HTR-8/SVneo (cell line): ENCODE measurements at places on chromosomes 11 and 22.

DNA sequence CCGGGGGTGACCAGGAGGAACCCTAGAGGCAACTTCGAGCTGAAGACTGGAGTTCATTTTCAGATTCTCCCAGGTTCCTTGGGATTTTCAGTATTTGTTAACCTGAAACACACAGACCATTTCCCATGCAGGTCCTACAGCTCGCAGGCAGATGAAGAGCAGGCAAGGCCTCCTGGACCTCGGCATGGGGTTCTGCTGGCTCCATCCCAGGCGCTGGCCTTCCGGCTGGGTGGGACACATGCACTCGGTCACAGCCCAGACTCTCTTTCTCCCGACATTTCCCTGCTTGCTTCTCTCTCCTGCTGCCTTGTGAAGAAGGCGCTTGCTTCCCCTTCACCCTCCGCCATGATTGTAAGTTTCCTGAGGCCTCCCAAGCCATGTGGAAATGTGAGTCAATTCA, 15.4 kb upstream of the TTLL12 start:
- DNase-seq: no peak

- DNase-seq: no peak
Measured at GRCh38 chr11:36750349-36750748, 152.3 kb upstream of the RAG2 start.

DNA sequence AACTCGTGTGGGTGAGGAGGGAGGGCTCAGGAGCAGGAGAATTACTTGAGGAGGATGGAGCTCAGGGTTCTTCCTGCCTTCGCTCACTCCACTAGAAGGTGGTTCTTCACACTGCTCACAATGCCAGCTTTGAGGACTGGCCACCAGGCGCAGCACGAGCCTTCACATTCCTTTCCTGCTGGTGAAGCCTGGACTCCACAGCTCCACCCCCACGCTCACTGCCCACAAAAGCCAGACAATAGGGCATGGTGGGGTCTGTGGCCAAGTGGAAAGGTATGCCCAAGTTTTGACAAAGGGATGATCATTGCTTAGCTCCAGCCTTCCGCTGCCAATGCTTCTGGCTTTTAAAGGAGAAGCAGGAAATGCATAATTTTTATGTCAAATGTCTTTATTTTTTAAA, 58.0 kb upstream of the FADD start:
- DNase-seq: no peak

DNA sequence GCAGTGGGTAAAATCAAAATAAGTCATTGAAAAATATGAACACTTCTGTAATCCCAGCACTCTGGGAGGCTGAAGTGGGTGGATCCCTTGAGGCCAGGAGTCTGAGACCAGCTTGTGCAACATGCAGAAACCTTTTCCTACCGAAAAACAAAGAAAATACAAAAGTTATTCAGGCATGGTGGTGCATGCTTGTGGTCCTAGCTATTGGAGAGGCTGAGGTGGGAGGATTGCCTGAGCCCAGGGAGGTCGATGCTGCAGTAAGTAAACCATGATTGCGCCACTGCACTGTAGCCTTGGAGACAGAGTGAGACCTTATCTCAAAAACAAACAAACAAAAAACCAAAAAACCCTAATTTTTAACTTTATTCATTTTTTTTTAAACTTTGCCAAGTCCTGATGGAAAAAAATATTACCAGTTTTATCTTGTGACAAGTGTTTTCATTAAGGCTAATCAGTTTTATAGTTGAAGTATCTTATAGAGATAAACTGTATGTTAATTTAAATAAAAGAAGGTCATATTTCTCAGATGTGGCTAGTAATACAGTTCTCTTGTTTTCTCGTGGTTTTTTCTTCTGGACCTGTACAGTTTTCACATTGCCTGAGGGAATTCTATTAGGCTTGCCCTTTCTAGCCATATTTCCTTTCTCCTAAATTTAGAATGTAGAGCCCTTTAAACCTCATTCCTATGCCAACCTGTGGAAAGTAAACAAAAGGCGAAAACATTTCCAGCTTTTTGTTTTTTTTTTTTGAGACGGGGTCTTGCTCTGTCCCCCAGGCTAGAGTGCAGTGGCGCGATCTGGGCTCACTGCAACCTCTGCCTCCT, 9.4 kb downstream of the HIPK3 start:
- no peak for DNase-seq

- no peak for DNase-seq
Measured at GRCh38 chr11:88744140-88744539, 321.6 kb downstream of the GRM5 start.
